ENCODE measurements at places on chromosomes 3 and 15.

- DNase-seq, result no peak
Measured at GRCh38 chr15:41884458-41884857, 9.4 kb downstream of the SPTBN5 start.

DNA sequence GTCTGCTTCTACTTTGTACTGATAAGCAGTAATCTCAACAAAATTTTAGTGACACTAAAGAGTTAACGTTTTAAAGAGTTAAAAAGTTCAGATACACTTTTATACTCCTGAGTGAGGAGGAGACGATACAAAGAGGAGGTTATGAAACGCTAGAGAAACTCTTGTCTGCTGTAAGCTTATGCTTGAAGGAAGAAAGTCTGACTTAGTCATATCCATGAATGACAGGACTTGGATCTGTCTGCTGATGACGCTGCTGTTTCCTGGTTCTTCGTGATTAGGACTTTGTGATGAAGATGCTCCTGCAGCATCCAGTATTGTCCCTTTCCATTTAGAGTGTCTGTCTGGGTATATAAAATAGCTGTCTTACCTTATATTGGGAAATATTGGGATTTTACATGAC is 15.8 kb downstream of the TCF12 start:
- no peak for DNase-seq

- no peak for DNase-seq
Measured at GRCh38 chr3:43086460-43087165, 19.3 kb downstream of the POMGNT2 start.

- DNase-seq, result no peak
Measured at GRCh38 chr15:100680726-100681125, 78.3 kb downstream of the ASB7 start.

DNA sequence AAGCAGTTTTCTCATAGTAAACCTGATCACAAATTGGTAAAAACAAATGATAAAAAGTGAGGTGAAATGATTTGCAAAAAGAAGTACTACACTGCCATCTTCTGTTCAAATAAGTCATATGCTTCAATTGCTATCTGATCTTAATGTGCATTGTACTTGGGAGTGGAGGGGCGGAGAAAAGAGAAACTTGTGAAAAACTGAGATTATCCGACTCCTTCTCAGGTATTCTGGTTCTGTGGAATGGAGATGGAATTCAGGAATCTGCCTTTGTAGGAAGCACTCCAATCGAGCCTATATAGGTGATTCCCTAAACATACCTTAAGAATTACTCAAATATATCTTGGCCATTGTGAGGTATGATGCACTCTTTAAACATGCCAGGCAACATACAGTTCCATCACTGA is 180.6 kb downstream of the CHL1 start:
- DNase-seq, result no peak

DNA sequence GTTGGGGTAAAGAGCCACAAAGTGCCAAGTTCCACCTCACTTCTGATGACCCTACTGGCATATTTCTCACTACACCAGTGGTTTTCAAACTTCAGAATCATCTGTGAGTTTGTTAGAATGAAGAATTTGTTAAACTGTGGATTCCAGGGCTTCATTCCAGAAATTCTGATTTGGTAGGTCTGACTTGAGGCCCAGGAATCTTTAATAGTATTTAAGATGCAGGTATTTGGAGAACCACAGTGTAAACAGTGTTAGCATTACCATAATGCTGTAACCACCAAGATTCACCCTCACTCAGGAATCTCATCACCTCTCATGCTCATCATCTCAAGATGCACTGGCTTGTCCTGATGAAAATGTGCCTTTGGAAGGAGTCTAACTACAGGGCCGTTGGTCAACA is 6.0 kb downstream of the KCNMB3 start:
- DNase-seq, result no peak

GRCh38 chr15:74132681-74133651 is 2.6 kb downstream of the ISLR2 start:
- DNase-seq, result no peak

- DNase-seq, result no peak
Measured at GRCh38 chr15:77630956-77631744, 1.6 kb downstream of the LINGO1 start.

- peak; percentile 72 for DNase-seq
Measured at GRCh38 chr15:51736751-51737521, 519 bp downstream of the LYSMD2 start.

GRCh38 chr15:76337696-76338485 is 1.3 kb downstream of the ISL2 start:
- peak; percentile 32 for DNase-seq

DNA sequence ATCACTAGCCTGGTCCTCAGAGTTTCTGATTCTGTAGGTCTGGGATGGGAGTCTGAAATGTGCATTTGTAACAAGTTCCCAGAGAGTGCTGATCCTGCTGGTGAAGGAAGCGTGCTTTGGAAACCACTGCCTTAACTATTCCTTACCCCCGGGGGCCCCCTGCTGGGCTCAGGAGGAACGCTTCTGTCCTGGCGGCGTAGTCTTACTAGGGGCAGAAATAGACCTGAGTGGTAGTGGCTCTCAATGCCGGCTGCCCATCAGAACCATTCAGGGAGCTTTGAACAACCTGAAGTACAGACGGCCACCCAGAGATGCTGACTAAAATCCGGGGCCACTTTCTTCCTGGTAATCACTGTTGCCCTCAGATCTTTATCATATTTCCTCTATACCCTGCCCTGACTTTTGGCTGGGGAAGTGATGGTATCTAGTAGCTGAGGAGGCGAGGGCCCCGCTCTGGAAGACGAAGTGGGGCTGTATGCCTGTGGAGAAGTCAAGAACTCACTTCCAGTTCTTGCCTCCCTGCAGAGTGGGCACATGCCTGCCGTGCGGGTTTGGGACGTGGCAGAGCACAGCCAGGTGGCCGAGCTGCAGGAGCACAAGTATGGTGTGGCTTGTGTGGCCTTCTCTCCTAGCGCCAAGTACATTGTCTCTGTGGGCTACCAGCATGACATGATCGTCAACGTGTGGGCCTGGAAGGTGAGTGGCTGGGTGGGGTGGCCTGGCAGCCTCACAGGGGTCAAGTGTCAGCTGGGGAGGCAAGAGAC is 16.3 kb upstream of the JMJD7 start:
- DNase-seq, result peak; percentile 86

DNA sequence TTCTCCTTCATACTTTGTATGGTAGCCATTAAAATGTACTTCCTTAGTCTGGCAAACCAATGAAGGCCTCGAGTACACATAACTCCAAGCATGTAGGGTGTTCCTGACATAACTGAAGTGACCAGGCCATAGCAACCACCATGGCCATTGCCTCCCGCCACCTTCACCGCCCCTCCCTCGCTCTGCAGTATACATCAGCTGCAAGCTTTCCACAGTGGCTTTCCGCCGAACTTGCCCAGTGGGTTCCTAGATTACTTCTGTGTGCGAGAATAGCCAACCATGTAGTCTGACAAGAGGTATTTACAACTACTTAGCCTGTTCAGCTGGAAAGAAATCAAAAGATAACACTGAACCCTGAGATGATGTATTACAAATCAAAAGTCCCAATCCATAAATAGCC is 3.4 kb upstream of the CTNNB1 start:
- no peak for DNase-seq
